GM19239 (cell line): ENCODE measurements at places on chromosomes 7 and 10.

DNA sequence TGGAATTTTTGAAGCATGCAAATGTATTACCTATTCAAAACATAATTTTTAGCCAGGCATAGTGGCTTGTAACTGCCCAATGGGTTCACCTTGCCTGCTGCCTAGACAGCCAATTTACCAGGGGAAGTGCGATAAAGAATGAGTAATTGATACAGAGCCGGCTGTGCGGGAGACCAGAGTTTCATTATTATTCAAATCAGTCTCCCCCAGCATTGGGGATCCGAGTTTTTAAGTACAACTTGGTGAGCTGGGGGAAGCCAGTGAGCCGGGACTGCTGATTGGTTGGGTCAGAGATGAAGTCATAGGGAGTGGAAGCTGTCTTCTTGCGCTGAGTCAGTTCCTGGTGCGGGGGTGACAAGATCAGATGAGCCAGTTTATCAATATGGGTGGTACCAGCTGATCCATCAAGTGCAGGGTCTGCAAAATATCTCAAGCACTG lies 29.1 kb upstream of the NRBF2 start:
- DNase-seq: no peak

DNA sequence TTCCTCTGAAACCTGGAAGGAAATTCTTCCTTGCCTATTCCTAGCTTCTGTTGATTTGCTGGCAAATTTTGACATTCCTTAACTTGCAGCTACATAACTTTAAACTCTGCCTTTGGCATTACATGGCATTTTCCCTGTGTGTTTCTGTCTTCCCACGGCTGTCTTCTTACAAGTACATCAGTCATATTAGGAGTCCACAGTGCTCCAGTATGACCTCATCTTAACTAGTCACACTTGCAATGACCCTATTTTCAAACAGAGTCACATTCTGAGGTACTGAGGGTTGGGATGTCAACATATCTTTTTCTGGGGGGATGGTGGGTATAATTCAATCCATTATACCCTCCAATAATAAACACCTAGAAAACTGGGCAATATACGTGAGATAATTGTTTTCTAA lies 37.4 kb upstream of the EPHB6 start:
- no peak for DNase-seq

DNA sequence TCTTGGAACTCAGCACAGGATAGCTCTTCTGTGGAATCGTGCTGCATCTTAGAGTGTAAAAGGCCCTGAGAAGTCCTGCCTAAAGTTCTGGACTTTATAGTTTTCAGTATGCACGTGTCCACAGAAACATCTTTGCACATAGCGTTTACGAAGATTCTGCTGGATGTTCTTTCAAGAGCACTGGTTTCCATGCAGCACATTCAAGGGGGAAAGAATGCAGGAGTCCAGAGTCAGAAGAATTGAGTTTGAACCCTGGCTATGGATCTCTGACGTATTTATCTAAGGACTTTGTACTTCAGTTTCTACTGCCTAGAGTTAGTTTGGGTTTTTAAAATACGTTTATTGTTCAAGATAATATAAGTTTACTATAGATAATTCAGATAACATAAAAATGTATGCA lies 282.8 kb upstream of the ZMIZ1 start:
- no peak for DNase-seq

GRCh38 chr10:119537953-119538630 lies 4.4 kb downstream of the RGS10 start:
- DNase-seq: no peak

DNA sequence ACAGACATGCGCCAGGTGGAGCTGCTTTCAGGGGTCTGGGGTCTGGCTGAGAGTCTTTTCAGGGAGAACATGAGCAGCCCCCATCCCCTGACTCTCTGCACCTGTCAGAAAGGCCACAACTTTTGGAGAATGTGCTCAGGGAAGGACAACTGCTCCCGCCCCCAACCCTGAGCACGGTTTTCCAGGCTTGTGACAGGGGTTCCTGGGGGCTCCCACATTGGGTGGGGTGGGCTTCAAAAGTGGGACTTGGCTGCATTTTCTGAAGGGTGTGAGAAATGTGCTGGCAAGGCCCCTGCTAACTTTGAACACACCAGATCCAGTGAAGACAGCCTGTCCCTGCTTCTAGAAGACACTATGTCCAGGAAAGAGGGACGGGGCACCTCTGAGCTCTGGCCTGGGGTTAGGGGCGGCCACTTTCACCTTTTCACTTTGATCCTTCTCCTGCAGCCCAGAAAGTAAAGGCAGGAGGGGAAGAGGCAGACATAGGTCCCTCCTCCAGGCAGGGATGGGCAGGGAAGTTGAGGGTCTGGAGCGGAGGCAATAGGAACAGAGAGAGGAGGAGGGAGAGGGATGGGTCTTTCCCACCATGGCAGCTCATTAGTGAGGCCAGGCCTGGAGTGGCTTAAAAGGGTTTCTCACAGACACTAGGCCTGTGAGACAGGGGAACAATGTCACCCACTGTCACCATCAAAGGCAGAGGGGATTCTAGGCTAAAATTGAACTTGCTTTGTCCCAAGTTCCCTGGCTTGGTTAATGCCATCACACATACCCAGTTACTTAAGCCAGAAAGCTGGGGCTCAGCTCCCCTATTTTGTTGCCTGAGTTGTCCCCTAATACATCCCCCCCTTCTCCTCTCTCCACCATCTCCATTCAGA lies 1.5 kb downstream of the KCP start:
- no peak for DNase-seq
